ENCODE measurements at places on chromosomes 12 and 14.
A peak's percentile ranks its signal among the peaks of the same experiment; 100 is the strongest.

DNA sequence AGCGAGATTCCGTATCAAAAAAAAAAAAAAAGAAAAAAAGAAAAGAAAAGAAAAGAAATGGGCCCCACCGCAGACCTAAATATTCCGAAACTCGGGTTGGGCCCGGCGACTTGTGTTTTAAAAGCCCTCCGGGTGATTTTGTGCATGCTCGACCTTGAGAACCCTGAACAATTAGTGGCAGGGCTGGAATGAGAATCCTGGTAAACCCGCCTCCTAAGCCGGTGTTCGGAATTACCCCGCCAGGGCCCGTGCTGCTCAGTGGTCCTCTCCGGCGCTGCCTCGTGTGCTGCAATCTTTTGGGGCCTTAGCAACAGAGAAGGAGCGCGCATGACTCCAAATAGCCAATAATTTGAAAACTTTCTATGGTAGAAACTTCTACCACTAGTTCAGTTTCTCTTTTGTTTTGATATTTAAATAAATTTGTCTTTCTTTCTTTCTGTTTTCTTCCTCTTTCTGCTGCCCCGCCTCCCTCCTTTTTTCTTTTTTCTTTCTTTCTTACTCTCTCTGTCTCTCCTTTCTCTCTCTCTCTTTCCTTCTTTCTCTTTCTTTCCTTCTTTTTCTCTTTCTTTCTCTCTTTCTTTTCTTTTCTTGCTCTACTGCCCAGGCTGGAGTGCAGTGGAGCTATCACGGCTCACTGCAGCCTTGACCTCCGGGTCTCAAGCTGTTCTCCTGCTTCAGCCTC is 1.5 kb upstream of the GALNT6 start:
- DNase-seq, result no peak

GRCh38 chr12:56709759-56710376 is 15.2 kb downstream of the NACA start:
- no peak for DNase-seq

- DNase-seq, result no peak
Measured at GRCh38 chr14:20970647-20970982, 15.3 kb downstream of the RNASE2 start.

- DNase-seq, result no peak
Measured at GRCh38 chr14:46344327-46344937, 307.1 kb downstream of the RPL10L start.

DNA sequence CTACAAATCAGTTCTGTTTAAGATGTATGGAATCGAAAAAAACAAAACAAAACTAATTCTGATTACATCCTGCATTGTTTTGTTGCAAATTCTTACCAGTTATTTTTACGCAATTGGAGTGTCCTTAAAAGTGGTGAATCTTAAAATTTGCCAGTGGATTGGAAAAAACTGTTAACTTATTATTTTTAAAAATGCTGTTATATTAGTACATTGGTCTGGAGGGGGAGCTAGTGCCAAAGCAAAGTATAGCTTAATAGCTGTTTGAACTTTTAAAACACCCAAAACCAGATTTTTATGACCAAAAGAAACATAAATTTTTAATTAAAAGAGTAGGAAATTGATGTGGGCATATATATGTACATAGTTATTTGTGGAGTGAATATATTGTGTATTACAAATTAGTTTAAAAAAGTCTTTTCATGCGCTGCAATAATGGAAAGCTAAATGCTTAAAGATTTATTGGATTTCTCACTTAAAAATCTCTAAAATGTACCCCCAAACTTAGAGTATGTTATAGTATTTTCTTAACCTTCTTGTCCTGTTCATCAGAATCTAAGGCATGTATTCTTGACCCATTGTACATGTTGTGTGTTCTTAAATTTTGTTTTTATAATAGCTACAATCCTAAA is 2.5 kb downstream of the FUT8 start:
- no peak for DNase-seq

GRCh38 chr12:8037046-8037663 is 4.6 kb downstream of the FOXJ2 start:
- no peak for DNase-seq

- no peak for DNase-seq
Measured at GRCh38 chr12:26523708-26524150, 309.3 kb downstream of the ITPR2 start.

DNA sequence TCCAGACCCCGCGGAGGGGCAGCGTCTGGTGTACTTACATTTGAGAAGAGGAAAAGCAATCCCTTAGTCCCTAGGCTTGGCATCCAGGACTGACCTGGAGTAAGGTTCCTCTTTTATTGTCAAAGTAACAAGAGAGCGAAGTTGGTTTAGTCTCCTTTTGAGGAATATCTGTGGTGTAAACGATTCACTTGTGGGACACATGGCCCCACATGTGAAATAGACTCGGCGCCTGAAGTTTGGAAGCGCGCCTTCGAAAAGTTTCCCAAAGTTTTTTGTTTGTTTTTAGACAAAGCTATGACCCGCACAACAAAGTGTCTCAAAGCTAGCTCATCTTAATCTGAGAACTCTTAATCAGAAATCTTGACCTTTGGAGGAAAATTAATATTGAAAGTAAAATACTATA is 744 bp downstream of the STYX start:
- DNase-seq, result no peak

DNA sequence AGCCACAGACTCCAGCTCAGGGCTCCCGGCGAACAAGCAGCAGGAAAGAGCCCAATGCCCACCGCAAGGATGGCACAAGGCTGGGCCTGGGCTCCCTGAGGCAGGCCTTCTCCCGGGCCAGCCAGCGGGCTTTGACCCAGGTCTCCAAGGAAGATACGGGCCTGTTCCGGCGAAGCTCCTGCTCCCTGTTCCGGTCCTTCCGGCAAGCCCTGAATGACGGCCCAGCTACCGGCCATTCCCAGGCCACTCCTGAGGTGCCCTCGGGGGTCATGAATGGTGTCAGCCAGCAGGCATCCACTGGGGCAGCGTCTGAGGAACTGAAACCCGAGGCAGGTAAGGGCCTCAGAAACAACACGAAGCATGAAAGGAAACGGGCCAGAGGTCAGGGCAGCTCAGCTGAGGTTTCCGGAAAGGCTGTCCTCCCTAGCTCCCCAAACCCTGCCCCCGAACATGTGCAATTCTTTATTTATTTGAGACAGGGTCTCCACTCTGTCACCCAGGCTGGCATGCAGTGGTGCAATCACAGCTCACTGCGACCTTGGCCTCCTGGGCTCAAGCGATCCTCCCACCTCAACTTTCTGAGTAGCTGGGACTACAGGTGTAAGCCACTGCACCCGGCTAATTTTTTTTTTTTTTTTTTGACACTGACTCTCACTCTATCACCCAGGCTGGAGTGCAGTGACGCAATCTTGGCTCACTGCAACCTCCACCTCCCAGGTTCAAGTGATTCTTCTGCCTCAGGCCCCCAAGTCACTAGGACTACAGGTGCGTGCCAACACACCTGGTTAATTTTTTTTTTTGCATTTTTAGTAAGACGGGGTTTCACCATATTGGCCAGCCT is 6.0 kb downstream of the EXOC3L4 start:
- DNase-seq, result no peak

- no peak for DNase-seq
Measured at GRCh38 chr12:9605483-9605882, 2.2 kb downstream of the KLRB1 start.

DNA sequence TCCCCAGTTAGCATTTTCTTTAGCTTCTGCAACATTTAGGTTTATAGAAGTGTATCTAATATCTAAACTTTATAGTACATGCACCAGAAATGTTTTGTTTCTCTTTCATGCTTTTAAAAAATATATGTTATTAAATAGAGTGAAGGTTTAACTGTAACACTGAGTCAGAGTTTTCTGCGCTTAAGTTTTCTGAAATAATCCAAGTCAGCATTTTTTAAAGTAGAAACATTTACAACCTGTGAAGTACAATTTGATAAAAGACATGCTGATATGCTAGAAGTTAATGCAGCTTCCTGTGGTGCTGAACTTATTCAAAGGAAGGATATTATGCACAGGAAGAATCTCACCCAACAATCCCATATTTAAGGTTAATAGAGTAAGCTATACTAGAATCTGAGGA is 1096.8 kb downstream of the LRFN5 start:
- DNase-seq, result no peak

DNA sequence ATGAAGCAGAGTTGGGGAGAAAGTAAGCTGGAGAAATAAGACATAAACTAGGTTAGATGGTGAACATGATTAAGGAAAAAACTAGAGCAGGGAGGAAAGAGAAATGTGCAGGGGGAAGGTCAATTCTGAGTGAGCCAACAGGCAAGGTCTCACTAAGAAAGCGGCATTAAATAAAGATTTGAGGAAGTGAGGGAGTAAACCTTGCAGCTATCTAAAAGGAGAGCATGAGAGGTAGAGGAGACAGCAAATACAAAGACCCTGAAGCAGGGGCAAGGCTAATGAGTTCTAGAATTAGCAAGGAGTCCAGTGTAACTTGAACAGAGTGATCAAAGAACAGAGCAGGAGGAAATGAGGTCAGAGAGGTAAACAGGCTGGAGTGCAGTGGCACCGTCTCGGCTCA is 4.4 kb upstream of the SOCS2 start:
- no peak for DNase-seq

GRCh38 chr14:53295372-53295771 is 142.2 kb upstream of the DDHD1 start:
- no peak for DNase-seq

DNA sequence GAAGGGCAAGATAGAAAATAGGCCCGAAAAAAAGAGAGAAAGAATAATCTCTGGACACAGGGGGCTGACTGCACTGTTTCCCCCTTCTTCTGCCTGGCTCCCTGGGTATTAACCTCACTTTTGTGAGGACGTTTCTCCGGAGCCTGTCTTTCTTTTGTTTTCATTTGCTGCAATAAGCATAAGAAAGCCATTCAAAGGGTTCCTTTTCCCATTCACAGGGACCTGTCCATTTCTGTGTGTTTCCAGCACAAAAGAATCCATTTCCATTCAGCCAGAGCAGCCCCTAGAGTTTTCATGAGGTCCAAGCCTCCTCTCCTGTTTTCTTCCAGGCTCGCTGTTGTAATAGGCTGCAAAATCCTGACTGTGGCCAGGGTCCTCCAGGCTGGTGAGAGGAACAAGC is 16.8 kb downstream of the PLXNC1 start:
- no peak for DNase-seq

DNA sequence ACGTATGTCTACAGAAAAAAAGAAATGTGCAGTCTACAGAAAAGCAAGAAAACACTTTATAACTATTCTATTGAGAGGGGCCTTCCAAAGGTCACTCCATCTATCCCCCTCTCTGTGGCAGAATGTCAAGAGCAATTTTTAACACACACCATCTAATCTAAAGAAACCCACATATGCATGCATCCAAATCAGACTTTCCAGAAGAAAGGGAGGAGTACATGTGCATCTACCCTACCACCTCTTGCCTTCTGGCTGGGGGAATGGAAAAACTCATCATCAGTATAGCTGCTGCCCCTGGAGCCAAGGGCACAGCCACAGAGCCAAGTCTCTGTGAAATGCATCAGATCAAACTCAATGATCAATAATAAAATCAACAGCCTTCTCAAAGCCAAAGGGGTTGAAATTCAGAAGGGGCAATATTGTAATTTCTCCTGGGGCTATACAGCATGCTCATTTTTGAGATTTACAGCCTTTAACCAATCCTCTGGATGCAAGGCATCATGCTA is 63.9 kb downstream of the ANO2 start:
- DNase-seq, result no peak

DNA sequence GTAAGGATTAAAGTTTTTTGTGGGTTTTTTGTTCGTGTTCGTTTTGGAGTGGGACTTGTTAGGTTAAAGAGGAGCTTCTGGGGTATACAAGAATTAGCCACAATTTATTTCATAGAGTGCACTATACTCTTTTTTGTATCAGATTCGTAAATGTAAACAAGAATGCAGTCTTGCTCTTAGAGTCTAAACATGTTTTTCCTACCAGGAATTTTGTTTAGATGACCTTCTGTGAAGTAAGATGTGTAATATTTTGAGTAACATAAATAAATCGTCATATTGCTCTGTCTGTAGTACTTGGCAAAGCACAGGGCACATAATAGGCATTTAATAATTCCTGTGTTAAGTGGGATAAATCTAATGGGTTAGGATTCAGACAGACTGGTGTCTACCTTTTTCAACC is 9.6 kb downstream of the CNOT2 start:
- DNase-seq, result no peak

- DNase-seq, result no peak
Measured at GRCh38 chr12:92295523-92295922, 149.9 kb upstream of the BTG1 start.

DNA sequence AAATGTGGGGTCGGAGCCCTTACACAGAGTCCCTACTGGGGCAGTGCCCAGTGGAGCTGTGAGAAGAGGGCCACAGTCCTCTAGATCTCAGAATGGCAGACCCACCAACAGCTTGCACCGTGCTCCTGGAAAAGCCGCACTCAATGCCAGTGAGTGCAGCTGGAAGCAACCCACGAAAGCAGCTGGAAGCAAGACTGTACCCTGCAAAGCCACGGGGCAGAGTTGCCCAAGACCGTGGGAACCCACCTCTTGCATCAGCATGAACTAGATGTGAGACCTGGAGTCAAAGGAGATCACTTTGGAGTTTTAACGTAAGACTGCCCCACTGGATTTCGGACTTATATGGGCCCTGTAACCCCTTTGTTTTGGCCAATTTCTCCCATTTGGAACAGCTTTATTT is 12.3 kb downstream of the GTF2A1 start:
- no peak for DNase-seq

DNA sequence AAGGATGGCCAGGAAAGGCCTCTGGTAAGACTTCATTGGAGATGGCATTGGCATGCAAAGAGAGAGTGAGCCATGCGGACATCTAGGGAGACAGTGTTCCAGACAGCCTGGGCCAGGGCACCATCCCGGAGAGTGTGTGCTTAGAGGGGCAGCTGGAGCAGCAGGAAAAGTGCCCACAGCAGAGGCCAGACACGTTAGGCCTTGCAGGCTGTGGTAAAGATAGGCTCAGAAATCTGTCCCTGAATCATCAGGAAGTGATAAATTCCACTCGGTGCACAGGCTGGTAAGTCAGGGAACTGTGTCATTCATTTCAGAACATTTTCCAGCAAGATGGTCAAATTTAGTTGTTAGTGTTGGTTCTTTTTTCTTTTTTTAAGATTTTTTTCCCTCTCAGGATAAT is 8.8 kb downstream of the GALNT16 start:
- no peak for DNase-seq

GRCh38 chr14:28742171-28742846 is 24.3 kb upstream of the FOXG1 start:
- DNase-seq, result no peak

DNA sequence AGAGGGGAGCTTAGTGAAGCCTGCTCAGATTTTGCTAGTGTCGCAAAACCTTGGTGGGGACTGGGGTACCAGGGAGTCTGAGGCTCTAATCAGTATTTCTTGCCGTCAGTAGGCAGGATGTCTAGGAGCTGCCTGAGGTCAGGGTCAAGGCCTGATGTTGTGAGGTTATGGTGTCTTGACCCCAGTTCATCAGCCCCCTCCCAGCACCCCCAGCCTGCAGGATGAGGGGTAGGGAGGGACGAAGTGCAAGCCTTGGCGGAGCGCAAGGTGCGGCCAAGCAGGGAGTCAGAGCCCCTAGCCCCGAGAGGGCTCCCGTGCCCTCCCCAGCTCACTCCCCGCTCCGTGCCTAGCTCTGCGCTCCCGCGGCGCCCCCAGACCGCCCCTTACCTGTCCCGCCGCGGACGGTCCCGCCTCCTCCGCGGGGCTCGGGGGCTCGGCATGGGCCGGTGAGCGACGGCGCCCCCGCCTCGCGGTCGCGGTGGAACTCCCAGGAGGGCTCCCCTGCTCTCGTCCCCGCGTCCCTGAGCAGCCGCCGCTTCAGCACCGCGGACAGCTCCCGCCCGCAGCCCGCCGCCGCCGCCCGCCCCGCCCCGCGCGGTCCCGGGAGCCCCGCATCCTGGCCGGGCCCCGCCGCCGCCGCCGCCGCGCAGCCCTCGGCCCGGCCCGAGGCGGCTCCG is 347 bp downstream of the SYNDIG1L start:
- DNase-seq, result peak; percentile 22

All from activated CD4-positive, alpha-beta T cell treated with anti-CD3 and anti-CD28 coated beads, Interleukin-2, amount 50 U/mL, for 24 hours (primary cell).